SHP77 (cell line): ENCODE measurements at places on chromosomes 1 and 21.
A peak's percentile ranks its signal among the peaks of the same experiment; 100 is the strongest.

GRCh38 chr1:97340951-97341350 is 579.9 kb downstream of the DPYD start:
- no peak for DNase-seq

GRCh38 chr1:155911156-155912055 is at the start of gene RIT1:
TSS of gene RIT1 (minus strand) at chr1:155911349. CDS start at chr1:155910761, 588 bp downstream.
- peak; percentile 90 for DNase-seq

GRCh38 chr1:215923129-215923824 is 356.2 kb downstream of the KCTD3 start:
- DNase-seq = no peak

- peak; percentile 57 for DNase-seq
Measured at GRCh38 chr1:162056043-162056442, 13.4 kb upstream of the NOS1AP start.

GRCh38 chr21:32270748-32271147 is 8.1 kb downstream of the MIS18A start:
- DNase-seq = no peak

- DNase-seq = no peak
Measured at GRCh38 chr1:218558271-218558810, 213.2 kb downstream of the TGFB2 start.

DNA sequence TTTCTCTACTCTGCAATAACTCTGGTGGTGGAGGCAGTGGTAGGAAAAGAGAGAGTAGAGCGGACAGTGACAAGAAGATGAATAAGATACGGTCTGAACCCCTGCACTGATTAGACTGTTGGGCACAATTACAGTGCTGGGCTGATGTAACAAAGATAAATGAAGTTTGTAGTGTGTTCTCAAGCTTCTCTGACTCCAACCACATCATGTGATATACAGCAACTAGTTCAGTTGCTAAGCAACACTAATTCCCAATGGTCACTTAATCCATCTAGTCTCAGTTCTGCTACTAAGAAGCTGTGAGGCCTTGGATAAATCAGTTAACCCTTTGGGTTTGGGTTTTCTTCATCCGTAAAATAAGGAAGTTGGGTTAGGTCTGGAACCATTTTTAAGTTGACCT is 17.3 kb downstream of the DDR2 start:
- DNase-seq = no peak

- no peak for DNase-seq
Measured at GRCh38 chr1:172647110-172647564, 11.8 kb upstream of the FASLG start.

DNA sequence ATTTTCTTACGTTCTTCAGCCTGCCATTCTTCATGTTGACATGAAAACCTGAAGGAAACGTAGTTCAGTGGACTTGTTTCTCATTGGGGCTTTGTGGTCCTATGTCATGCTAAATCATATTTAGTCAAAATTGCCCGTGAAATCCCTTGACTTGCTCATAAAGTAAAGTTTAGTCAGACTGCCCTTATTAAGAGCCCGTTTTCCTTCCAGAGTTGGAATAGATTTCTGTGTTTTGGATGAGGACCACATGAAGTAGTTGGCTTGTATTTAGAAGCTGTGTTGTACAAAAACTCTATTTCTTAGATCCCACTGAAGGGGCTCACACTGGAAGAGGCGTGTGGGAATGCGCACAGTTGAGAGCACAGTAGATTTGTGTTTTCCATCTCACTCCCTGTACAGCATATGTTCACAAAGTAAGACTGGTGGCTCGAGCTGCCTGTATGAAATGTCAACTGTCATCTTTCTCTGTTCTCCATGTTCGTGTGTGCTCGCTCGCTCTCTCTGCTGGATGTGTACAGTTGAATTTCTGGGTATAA is 42.4 kb downstream of the CAMTA1 start:
- no peak for DNase-seq

DNA sequence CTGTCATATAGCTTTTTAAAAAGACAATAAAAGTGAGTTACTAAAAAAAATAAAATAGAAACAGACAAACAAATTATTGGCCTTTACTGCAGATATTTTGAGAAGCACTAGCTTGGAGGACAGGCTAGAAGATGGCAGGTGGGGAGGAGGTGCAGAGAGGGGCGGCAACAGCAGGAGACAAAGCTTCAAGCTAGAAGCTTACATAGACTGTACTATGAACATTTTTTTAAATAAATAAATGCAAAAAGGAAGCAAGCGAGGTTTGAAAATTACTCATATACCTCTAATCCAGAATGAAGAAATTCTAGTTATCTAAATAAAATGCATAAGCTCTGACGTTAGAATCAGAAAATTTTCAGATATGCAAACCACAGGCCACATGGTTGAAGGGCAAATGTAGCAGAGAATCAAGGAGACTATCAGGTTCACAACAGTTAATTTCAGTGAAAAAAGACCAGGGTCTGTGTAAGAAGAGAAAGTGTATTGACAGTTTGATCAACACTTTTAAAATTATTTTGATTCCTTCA is 54.9 kb downstream of the NRIP1 start:
- no peak for DNase-seq

DNA sequence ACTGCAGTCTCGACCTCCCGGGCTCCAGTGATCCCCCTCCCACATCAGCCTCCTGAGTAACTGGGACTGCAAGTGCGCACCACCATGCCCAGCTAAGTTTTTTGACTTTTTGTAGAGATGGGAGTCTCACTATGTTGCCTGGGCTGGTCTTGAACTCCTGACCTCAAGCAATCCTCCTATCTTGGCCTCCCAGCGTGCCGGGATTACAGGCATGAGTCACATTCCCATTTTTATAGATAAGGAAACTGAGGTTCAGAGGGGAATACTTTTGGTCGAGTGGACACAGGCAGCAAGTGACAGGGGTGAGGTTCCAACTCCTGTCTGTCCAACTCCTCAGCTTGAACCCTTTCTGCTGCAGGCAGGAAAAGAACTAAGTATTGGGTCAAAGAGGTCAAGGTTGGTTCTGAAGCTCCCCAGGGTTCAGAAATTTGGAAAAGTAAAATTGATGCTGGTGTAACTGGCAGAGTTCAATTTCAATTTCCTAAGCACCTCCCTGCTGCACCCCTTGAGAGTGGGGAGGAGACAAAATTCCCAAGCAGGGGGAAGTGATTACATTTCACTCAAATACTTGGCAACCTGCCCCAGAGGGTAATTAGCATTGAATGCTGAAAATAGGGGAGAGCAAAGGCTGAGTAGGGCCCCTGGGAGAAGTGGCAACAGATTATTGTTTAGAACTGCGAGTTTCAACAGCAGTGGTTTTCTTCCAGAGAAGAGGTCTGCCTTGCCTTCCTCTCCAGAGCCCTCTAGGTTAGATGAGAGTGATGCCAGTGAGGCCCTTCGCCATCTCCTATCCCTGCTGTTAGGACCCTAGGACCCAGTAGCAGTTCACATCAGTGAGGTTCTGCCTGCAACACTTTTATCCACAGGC is 17.5 kb upstream of the ALPL start:
- DNase-seq = no peak

GRCh38 chr1:147169171-147169570 is 3.1 kb downstream of the PRKAB2 start:
- DNase-seq = no peak
